ENCODE measurements at places on chromosomes 11 and 22.

GRCh38 chr11:110524238-110524637 is 94.5 kb downstream of the FDX1 start:
- DNase-seq, result no peak

- peak; percentile 56 for DNase-seq
Observed at GRCh38 chr11:86558207-86558606, 114.2 kb downstream of the ME3 start.

GRCh38 chr11:91972665-91973266 is 251.9 kb upstream of the FAT3 start:
- no peak for DNase-seq

DNA sequence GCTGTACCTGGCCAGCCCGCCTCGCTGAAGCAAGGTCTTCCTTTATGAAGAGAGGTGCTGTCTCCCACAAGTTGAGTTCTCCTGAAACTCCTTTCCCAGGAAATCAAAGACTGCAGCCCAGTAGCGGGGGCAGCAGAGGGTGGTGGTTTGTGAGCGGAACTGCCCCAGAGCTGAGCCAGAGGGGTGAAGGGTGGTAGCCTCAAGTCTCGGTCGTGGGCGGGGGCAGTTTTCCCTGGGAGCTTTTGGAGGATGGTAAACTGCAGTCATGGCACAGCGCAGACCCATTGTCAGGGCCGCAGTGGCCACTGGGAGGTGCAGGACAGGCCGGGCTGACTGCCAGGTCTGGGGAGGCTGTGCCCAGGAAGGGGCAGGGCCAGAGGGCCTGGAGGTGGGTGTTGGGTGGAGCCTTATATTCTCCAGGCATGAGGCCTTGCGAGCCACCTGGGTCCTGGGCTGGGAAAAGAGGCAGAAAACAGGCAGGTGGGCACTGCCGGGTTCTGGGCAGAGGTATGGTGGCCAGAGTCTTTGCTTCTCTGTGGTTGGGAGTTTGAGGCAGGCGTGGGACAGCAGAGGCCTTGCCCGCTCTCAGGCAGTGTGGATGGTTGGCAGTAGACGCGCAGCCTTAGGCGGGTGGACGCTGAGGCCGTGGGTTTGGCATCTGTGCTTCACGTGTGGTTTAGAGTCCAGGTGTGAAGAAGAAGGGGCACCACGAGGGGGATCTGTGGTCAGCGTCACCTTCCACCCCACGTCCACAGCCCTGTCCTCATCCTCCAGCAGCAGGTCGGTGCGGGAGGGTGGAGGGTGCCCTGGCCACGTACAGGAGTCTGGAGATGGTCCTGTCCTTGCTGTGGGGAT is 1176.4 kb downstream of the BRD1 start:
- no peak for DNase-seq

DNA sequence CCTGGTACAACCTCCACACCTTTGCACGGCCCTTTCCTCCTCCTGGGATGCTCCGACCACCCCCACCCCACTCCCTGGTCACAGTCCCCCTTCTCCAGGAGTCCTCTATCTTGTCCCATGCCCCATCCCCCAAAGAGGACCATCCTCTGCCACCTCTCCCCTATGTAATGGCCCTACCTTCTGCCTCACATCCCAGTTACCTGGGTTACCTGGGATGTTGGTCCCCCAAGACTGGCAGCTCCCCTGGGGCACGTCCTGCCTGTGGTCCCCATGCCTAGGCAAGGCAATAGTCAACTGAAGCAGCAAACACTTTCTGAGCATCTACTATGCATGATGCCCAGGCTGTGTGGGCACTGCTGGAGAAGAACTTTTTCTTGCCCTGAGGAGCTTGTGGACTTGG is 8.7 kb downstream of the ACTN3 start:
- DNase-seq, result no peak

DNA sequence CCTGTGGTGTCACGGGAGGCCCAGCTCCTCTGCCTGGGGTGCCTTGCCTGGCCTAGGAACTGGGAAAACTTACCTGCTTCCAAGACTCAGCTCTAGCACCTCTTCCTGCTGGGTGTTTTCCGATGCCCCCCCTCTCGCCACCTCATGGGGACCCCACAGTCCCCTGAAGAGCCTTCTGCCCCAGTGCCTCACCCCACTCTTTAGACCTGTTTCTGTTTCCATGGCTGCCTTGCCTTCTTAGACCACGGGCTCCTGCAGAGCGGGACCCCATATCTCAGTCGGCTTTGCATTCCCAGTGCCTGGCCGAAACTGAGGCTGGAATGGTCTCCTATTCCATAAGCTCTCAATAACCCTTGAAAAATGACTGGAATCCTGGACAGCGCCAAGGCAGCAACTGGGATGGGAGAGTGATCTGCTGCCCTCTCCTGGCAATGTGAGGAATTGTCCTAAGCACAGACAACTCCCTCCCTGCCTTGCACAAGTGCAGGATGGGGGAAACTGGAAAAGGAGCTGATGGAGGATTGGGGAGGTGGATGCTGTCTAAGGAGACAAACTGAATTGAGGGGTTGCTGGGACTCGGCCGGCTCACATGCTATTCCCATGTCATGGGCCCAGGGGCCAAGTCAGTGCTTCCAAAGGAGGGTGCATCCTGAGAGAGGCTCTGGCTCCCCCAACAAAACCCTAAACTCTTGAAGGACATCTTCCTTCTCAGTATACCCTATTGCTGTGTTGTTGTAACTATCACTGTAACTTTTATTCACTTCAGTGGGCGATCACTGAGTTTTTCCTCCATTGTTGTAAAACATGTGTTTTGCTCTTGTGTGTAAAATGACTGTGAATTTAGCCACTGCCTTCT is 26.6 kb upstream of the IL17RA start:
- DNase-seq, result peak; percentile 50

DNA sequence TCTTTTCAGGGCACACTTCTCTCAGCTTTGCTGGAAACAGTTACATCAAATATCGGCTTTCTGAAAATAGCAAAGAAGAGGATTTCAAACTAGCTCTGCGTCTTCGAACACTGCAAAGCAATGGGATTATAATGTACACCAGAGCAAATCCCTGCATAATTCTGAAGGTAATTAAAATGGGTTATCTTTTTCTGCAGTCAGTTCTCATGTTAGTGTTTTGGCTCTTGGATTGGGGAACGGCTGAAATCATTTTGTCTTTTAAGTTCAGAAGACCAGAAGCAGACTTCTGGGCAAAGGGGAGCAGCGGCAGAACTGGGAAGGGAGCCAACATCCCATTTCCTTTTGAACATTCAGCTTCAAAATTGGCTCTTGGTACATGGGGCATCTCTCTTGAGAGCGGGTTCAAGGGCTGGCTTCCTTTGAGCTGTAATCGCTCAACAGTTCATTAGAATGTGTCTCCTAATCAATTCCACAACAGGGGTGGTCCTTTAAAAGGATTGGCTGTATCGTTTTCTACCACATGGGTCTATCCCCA is 110.2 kb upstream of the MTNR1B start:
- DNase-seq, result no peak

DNA sequence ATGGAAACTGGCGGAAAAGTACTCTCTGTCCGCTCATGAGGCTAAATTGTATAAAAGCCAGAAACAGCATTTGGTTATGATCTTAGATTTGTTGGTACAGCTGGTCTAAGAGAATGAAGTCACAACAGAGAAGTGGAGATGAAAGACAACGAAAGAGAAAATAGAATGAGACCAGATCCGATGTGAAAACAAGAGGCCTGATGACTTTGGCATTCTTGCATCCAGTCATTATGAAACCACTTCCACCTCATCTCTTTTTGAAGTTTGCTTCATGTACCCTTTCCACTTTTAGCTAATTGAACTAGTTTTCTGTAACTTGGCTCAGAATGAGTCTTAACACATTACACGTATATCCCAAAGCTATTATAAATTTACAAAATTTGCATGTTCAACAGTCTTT is 1431.7 kb downstream of the LRRC4C start:
- no peak for DNase-seq

DNA sequence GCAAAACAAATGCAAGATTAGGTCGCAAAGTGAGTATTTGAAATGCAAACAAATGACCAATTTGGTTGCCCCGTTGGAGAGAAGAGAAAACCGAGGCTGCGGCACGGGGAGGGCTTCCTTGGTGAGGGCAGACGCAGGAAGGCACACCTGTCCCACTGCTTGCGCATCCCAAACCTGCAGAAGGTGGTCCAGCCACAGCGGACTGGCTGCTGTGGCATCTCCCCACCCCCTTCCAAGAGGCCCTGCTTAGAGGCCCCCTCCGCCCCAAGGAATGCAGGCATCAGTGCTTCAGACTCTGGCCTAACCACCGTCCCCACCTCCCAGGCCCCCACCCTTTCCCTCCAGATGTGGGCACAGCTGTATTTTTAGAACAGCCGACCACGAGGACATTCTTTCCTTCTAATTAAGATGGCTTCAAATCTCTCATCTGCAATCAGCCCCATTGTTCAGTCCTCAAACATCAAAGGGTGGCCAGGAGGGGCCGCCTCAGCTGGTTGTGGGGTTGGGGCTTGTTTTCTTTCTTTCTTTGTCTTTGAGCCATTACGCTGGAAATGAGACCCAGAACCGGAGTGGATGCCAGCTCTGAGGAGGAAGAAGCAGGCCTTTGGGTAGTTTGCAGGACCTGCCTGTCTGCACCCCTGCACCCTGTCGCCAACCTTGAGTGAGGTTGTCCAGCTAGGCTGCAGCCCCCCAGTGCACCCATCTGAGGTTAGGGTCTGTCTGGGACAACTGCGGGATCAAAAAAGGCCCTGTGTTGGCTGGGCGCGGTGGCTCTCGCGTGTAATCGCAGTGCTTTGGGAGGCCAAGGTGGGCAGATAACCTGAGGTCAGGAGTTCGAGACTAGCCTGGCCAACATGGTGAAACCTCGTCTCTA is 9.4 kb upstream of the DERL3 start:
- no peak for DNase-seq

All from inflammatory macrophage (primary cell).